ENCODE measurements at places on chromosomes 4 and X.

- no peak for DNase-seq
Measured at GRCh38 chr4:46931981-46932380, 22.9 kb upstream of the COX7B2 start.

DNA sequence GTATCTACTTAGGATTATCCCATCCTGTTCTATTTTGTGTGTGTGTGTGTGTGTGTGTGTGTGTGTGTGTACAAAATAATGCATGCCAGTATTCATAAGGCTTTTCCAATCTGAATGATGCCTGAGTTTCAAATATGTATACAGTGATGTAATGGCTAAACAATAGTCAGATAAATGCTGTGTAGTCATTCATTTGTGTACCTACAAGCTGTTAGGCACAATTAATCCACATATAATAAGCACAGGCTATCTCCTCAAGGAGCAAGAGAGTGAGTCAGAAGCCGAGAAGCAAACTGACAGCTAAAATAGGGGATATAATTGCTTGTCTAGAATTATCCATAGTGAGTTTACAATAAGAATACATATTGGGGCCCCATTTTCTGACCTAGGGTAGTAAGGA, 15.7 kb downstream of the DMD start:
- DNase-seq: no peak

GRCh38 chr4:51943221-51943620, 76.9 kb downstream of the LRRC66 start:
- no peak for DNase-seq

DNA sequence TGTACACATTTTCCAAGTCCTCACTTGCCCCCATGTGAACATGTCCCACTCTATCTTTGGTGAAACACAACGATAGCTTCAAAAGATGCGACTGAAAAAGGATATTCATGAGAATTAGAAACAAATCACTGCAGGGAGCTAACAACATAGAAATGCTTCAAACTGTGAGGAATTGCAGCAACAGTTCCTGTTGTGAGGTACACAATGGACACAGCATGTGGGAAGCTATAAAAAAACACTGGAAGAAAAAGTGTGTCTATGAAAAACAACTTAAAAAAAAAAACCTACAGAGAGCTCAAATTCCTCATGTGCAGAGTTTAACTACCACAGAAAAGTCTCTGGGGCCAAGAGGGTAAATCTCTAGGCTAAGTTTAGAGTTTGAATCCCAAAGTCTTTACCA, 51.6 kb upstream of the BLTP1 start:
- DNase-seq: no peak

DNA sequence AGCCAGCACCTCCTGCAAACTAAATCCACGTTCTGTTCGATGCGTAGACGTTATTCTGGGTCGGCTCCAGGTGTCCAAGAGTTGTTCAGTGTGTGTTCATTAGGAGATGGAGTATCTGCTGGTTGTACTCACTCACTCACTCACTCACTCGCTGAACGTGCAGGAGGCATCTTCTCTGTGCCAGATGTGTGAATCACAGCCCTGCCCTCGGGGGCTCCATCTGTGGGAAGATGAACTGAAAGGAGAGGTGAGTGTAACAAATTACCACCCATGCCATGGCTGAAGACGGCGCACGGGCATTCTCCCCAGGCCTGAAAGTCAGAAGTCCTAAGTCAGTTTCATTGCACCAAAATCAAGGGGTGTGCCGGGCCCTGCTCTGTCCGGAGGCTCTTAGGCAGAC, 16.1 kb downstream of the NSG1 start:
- no peak for DNase-seq

All from stimulated activated CD4-positive, alpha-beta T cell treated with anti-CD3 and anti-CD28 coated beads, Interleukin-4, amount 100 ng/mL, for 1 hour (primary cell).